ENCODE measurements at places on chromosomes 1 and 21.

DNA sequence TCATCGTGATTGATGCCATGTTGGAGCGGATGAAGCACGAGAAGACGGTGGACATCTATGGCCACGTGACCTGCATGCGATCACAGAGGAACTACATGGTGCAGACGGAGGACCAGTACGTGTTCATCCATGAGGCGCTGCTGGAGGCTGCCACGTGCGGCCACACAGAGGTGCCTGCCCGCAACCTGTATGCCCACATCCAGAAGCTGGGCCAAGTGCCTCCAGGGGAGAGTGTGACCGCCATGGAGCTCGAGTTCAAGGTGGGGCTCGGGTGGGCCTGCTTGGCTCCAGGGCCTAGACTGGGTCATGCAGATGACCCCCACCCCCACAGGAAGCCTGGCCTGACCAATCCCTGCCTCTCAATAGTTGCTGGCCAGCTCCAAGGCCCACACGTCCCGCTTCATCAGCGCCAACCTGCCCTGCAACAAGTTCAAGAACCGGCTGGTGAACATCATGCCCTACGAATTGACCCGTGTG, 30.6 kb upstream of the KDM4A start:
- no peak for DNase-seq

DNA sequence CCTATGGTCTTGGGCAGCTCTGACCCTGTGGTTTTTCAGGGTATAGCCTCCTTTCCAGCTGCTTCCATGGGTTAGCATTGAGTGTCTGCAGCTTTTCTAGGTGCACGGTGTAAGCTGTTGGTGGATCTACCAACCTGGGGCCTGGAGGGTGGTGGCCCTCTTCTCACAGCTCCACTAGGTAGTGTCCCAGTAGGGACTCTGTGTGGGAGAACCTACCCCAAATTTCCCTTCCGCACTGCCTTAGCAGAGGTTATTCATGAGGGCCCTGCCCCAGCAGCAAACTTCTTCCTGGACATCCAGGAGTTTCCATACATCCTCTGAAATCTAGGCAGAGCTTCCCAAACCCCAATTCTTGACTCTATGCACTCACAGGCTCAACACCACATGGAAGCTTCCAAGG, 111.0 kb upstream of the C1orf87 start:
- DNase-seq = no peak

DNA sequence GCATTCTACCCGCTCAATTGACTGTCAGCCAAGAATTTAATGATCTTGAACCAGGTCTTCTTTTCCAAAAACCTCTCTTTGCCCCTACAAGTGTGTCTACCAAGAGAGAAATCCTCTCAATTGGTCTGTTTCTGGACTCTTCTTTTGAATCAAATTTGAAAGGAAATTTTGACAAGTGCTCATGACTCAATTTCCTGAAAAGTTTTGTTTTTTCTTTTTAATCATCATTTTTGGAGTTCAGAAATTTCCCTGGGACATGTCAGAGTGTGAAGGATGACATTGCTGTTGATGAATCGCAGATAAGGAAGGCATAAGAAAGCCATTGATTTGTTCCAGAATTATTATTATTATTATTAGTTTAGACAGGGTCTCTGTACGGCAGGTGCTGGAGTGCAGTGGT, 88.2 kb upstream of the AKT3 start:
- no peak for DNase-seq

DNA sequence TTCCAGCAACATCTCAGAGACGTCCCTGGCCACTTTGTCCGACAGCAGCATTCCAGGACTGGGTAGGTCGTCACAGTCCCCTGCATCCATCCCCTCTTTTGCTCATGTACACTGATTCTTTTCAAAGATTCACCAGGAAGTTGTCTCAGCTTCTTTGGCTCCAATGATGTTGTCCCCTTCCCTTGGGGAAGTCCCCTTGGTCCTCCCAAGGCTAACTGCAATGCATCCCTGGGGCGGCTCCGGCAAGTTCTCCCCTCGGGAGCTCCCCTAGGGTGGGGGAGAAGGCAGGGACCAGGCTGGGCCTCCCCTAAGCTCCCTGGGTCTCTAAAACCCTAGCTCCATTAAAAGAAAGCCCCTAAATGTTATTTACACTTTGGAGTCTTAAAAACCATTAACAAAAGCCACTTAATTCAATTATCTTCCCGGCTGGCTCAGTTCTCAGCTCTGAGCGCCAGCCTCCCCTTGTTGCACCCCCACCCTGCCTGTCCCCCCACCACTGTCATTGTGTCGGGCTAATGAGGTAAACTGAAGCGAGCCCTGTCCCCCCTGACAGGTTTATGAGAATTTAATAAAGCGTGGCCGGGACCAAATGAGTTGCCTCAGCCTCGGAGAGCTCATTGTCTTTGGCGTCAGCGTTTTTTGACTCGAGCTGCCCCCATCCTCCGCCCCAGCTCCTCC, 25.3 kb downstream of the KNCN start:
- no peak for DNase-seq

DNA sequence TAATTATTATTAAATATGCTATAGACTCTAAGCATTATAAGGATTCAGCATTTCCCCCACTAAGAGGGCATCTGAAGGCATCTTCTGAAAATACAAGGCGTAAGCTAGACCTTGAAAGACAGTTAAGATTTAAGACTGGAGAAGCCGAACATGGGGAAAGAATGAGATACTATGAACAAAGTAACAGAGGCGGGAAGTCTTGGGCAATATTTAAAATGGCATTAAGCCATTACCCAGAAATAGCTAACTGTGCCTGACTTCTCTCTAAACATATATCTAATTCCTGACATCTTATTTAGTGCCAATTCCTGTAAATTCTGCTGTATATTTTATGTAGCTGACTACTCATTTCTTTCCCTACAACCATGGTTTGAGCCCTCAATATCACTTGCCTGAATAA, 20.9 kb downstream of the DPH5 start:
- no peak for DNase-seq

DNA sequence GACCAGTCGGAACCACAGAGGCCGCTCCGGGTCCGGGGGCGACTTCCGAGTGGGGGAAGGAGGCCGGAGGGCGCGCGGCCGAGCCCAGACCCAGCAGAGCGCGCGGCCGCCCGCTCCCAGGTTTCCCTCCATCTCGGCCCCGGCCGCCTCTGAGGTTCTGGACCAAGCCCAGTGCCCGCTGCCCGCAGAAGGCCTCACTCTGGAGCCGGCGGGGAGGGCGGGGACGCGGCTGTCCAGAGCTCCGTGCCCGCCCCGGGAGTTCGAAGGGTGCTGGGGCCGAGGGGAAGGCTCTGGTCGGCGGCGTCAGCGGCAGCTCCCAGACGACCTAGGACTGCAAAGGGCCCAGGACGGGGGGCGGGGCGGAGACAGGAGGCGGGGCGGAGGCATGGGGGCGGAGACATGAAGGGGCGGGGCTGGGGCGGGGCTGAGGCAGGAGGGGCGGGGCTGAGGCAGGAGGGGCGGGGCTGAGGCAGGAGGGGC, 48.0 kb upstream of the SLC19A1 start:
- DNase-seq = peak; percentile 56

GRCh38 chr1:175353066-175353465, 160.5 kb upstream of the KIAA0040 start:
- no peak for DNase-seq

DNA sequence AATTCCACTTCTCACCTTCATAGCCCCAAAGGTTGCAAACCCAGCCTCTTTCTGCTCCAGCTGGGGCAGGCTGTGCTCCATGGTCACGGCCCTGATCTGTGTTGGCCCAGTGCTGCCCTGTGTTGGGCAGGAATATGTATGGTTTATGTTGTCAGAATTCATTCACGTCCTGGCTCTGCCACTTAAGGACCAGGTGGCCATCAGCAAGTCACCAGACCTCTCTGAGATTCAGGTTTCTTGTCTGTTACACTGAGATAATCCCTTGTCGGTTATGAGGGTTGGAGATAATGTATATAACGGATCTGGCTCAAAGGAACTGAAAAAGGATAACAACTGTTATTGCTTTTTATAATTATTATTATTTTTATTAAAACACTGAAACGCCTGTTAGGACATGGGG, 39.1 kb upstream of the SELENON start:
- no peak for DNase-seq

GRCh38 chr1:22778862-22779520, 68.4 kb downstream of the EPHB2 start:
- DNase-seq = no peak

DNA sequence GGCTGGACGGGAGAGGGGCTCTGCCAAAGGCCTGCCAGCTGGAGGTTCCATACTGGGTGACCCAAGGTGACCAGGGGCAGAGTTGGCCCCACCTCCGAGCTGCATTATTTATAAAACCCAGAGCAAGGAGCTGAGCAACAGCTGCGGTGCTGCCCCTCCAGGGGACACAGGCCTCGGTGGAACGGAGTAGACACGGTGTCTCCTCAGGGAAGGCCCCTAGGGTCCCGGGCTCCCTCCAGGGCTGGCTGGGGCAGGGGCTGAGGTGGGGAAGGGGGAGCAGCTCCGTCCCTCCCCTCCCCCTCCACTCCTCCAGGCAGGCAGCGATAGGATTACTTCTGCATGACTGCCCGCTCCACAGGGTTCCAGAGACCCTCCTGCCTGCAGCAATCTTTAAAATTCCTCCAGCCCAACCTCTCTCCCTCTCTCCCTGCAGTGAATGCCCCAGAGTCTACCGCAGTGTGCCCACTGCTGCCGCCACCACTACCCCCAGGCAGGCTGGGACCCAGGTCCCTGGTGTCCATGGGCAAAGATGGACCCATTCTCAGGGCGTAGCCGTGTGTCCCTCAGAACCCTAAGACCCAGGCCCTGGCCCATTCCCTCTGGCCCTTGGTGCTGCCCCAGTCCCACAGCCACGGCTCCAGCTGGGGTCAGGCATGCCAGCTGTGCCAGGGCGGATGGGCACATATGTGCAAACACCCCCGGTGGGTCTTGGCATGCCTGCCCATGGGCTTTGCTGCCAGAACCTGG, 10.8 kb downstream of the AHDC1 start:
- DNase-seq = no peak

- DNase-seq = no peak
These were observed 14.2 kb upstream of the KANK4 start for GRCh38 chr1:62333441-62333840.

DNA sequence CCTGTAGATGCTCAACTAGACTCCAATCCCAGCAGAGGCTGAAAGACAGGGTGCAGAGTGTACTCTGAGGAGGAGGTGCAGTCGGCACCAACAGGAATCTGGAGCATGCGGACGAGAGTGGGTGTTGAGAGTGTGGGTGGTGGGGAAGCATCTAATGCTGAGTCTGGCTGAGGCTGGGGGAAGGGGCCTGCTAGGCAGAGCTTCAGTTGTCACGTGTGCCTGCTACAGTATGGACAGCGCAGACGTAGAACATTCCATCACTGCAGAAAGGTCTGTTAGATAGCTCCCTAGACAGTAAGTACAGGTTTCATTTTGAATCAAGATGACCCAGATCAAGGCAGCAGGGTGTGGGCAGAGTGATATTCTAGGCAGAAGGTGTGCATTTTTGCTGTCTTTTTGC, 23.1 kb downstream of the SNAP47 start:
- no peak for DNase-seq

DNA sequence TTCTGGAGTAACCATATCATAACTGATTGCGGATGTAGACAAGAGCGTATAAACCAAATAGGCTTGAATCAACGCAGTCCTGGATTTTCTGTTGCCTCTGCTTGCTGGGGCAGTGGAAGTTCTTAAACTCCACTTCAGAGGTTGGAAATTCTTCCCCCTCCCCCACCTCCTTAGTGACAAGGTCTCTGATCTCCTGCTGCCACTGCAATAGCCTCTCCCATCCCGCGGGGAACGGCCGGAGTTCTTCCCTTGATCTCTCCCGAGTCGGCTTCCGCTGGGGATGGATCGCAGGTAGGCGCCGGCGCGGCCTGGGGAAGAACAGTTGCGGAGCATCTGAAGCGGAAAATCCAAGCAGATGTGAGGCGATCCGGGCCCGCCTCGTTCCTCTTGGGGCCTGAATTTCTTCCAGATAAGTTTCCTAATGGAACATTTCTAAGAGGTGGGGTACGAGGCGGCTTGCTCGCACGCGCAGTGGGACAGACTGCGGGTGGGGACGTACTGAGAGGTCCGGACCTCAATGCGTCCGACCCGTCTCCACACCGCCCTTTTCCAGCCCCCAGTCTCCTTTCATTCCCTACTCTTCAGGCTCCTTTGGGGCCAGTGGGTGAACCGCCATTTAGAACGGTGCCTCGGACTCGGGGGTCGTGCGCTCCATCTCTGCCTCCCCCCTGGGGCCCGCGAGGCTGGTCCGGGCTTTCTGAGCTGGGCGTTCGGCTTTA, 3.1 kb upstream of the SIM2 start:
- no peak for DNase-seq

GRCh38 chr1:85849660-85850059, 141.4 kb upstream of the ZNHIT6 start:
- no peak for DNase-seq

GRCh38 chr1:209659909-209660308, 7.7 kb upstream of the LAMB3 start:
- no peak for DNase-seq

DNA sequence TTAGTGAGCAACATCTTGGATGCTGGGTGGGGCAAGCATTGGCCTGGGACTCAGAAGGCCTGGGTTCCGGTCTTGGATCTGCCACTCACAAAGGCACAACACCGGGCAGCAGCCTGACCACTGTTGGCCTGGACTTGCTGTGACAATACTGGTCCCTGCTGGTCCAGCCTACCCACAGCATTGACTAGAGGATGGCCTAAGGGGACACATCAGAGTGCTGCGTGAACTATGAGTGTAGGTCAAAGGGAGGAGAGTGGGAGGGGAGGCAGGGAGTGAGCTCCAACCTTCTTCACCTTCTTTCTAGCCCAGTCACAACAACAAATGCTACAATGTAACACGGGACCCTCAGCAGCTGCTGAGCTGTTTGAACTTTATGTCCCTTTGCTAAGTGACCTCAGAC, 31.1 kb downstream of the TMEM50A start:
- no peak for DNase-seq

DNA sequence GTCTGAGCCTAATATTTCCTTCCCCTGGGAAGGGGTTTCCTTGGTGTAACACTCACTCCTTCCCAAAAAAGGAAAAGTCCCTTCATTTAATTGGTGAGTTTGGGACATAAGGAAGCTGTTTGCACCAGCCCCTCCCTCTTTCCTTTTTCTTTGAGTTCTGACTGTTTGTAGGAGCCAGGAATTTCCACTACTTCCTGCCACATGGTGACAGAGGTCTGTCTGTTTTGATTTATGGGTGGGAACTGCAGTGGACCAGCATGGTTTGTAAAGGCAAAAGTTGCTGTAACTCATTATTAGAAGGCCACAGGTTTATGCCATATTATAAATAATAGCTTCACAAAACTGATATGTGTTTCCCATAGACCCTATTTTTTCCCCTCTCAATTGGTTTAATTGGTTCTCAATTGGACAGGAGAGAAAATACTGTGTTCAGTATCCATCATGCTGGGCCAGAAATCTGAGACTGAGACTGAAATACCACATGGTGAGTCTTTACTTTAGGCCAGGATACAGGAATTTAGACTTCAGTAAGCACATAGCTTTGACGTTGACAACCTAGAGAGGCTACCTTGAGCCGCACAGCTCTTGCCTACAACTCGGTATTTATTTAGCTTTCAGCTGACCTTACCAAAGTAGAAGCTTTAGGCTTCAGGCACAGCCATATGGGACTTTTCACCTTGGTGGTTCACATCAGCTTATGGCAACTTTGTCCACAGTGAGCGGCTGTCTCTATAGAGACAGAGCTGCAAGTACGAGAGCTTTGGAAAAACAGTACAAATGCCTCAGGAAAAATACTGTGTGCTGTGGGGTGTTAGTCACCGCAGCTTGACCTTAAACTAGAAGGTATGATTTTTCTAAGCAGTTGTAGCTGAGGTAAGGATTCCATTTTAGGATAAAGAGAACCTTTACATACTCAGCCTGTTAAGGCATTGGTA, 40.0 kb upstream of the RGS7 start:
- DNase-seq = no peak

GRCh38 chr21:42971897-42972275, 2.5 kb upstream of the PKNOX1 start:
- no peak for DNase-seq
